ENCODE measurements at places on chromosomes 4 and X. TPM values are rescaled to one million over a fixed set of nuclear protein-coding genes. Genes with fewer than 3 reads are reported as not detected.

DNA sequence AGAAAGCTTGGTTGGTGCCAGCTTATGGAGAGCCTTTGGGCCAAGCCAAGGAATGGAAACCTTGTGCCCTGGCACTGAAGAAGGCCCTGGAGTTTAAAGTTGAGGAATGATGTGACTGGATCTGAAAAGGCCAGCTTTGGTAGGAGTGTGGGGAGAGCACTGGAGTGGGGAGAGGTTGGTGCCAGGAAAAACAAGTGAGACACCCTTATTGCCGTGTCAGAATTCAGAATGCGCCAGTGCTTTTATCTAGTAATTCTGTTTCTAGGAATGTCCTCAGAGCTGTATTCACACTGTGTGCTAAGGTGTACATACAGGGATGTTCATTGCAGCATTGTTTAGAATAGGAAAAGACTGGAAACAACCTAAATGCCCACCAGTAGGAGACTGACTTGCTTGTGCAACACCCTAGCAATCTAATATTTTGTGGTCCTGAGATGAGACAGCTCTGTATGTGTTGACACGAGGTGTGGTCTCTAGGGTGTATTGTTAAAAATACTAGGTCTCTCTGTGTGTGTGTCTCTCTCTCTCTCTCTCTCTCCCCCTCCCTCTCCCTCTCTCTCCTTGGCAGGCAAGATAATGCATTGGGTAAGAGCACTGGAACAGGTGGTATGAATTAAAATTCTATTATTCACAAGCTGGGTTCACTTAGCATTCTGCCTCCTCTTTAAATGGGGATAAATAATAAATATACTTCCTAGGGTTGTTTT lies 107.8 kb downstream of the GATB start:
- no peak for DNase-seq

DNA sequence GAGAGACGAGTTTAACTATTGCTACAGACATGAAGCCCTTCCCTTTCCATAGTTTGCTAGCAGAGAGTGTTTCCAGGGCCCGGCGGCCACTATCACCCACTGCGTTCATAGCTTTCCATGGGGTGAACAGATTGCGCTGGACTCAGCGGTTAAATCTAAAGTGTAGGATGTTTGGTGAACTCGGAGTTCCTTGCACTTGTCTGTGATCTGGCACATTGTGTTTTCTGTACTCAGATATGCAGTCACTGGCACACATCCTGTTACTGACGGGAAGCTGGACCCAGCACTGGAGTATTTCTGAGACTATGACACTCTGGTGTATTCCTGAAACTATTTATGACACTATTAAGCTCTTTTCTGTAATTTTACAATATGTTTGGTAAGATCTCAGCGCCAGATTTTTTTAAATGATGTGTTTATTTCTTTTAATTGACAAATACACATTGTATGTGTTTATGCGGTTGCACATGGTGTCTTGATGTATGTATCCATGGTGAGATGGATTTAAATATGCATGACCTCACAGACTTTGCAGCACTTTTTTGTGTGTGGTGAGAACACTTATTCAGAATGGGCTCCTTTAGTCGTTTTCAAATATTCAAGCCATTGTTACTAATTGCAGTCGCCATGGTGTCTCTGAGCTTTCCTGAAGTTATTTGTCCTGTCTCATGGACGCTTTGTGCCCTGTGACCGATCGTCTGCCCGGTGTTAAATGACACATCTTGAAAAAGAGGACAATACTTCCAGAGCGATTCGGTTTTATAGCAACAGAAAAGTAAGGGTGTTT lies 14.1 kb downstream of the CD99 start:
- DNase-seq, result peak; percentile 81

GRCh38 chr4:53601251-53601764 lies 10.0 kb upstream of the LNX1 start:
- DNase-seq, result no peak

DNA sequence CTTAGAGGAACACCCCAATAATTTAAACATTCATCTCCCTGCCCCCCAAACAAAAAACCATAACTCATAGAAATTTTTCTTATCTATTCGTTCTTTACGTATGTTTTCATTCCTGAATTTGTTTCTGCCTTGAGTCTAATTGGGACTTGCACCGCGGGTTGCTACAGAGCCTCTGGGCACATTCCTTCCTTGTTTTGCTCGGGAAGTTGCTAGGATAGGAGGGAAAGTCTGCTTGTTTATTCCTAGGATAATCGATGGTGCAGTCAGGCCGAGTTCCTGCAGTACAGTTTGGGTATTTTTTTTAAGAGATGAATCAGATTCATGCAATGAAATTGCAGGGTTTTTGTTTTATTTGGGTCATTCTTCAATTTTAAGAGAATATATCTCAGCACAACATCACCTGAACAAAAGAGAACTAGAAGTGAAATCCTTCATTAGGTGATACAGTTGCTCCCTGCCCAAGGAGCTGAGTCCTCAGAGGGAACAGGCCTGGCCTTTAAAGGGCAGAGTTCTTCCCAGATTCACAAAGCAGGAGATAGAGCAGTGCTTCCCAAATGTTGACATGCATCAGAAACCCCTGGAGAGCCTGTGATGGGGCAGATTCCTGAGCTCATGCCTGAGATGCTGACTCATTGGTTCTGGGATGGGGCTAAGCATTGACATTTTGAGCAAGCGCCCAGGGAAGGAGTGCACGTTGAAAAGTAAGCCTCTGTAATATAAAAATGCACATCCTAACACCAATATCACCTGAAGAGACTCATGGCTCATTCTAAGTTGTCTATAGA lies 114.9 kb upstream of the FAM9B start:
- no peak for DNase-seq

- DNase-seq, result no peak
Observed at GRCh38 chrX:13369256-13370030, 49.6 kb upstream of the ATXN3L start.

GRCh38 chr4:176533159-176533558 lies 213.4 kb downstream of the SPCS3 start:
- DNase-seq, result no peak

DNA sequence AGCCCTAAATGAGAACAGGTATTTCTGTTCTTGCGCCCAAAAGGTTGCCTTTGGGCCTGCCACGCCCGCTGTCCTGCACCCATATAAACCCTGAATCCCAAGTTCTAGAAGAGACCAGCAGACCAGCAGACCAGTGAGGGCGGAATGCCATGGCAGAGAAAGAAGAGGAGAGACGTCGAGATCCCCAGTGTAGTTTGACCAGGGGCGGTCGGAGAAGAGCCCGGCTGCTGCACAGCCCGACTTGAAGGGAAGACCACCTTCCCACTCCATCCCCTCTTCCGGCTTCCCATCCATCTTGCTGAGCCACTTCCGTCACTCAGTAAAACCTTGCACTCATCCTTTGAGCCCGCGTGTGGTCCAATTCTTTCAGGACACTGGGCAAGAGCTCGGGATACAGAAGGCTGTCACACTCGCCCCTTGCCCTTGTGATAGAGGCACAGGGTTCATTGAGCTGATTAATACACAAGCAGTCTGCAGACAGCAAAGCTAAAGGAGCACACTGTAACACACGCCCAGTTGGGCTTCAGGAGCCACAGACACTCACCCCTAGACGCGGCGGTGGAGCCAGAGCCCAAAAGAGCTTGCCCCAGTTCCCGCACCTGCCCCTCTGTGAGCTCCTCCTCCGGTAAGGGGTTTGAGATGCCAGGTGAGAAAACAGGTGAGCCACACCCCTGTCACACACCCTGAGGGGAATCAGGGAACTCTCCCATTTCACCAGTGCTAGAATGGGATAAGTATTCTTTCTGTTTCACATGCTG lies 230.8 kb downstream of the PCDH10 start:
- no peak for DNase-seq

GRCh38 chr4:38049545-38050170 lies 89.5 kb downstream of the PTTG2 start:
- no peak for DNase-seq

DNA sequence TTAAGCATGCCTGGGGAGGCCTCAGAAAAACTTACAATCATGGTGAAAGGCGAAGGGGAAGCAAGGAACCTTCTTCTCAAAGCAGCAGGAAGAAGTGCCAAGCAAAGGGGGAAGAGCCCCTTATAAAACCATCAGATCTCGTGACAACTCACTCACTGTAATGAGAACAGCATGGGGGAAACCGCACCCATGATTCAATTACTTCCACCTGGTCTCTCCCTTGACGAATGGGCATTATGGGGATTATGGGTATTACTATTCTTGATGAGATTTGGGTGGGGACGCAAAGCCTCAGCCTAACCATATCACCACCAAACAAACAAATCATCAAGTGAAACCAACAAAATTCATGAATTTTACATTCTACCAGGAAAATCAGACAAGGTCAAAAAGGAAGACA lies 76.7 kb upstream of the TAB3 start:
- no peak for DNase-seq

DNA sequence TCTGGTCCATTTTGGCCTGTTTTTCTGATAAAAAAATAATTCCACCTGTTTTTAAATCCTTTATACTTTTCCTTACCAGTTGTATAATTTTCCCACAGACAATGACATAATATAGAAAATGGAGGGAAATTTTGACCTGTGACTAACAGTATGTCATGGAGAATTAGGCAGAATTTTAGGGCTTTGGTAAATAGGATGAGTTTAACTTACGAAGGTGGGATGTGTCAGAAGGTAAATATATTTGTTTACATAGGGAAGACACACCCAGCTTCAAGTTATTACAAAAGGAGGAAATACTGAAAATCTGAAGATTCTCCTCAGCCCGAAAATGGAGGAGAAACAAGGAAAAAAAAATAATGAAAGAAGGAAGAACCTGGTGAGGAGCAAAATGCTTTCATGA lies 64.6 kb upstream of the PPP3CA start:
- no peak for DNase-seq

GRCh38 chr4:61320154-61320553 lies 120.0 kb downstream of the ADGRL3 start:
- no peak for DNase-seq

DNA sequence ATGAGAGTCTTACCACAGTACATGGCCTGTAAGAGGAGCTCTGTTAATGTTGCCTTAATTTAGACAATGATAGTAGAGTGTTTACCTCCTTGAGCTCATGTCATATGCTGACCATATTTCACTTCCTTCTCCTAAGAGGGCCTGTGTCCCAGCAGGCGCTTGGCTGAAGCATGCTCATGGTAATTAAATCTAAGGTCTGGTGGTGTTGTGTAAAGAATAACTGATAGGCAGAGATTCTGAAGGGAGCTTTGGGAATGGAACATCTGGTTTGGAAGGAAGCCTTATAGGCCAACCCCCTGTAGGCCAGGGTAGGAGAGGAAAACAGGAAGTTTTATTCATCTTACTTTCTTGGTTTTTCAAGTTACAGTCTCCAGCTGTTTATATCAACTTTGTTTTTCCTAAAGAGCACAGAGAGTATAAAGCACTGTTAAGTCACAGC lies 300.2 kb downstream of the USP46 start:
- DNase-seq, result no peak

GRCh38 chr4:8817813-8818062 lies 53.9 kb downstream of the HMX1 start:
- DNase-seq, result no peak

DNA sequence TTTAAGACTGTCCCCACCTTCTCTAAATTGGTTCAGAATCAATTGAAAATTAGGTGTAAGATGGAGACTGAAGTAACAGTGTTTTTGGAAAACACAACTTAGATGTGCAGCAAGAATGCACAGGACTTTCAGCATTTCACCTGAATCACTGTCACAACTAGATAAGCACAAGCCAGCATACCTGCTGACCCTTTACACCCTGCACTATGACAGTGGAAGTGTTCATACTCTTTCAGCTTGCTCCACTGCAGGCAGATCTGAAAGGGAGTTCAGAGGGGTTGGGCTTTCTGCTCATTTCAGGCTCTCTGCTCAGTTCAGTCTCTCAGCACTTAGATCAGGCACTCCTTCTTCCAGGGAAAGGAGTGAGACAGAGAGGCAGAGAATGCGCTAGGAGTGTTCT lies 22.8 kb downstream of the DCUN1D4 start:
- DNase-seq, result no peak

DNA sequence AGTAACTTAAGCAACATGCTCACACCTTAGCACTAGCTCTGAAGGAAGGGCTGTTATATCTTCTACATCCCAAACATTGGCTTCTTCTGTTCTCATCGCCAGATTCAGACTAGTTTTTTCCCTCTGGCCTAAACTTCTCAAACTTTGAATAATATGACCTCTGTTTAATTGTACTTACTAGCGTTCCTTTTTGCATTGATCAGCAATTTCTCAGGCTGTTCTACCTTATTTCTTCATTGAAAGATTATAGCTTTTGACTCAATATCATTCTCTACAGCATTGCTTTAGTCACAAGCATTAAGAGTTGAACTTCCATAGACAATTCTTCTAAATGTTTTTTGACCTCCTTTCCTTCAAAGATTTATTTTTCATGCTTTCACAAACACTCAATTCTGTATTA lies 659.2 kb downstream of the PCDH7 start:
- DNase-seq, result no peak

- DNase-seq, result no peak
Observed at GRCh38 chrX:74286950-74287740, 16.8 kb upstream of the ZCCHC13 start.

- DNase-seq, result no peak
Observed at GRCh38 chr4:26713563-26714151, 129.8 kb downstream of the TBC1D19 start.

DNA sequence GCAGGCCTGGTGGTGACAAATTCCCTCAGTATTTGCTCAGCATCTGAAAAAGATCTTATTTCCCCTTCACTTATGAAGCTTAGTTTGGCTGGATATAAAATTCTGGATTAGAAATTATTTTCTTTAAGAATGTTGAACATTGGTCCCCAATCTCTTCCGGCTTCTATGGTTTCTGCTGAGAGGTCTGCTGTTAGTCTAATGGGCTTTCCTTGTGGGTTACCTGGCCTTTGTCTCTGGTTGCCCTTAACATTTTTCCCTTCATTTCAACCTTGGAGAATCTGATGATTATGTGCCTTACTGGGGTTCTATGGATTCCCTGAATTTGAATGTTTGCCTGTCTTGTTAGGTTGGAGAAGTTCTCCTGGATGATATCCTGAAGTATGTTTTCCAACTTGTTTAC lies 17.4 kb upstream of the TMPRSS11F start:
- no peak for DNase-seq

- no peak for DNase-seq
Observed at GRCh38 chrX:97858592-97858991, 974.9 kb downstream of the RPA4 start.

Gene SPATA18
- 5.8 TPM for total RNA-seq

Gene DUSP21
- total RNA-seq, result not detected

Gene POU4F2
- not detected for total RNA-seq

Gene PNMA6A
- total RNA-seq, result 1.4 TPM

Gene UCHL1
- 31.0 TPM for total RNA-seq

Gene GLA
- total RNA-seq, result 24.2 TPM

Gene PAGE1
- total RNA-seq, result not detected

Gene SAGE1
- not detected for total RNA-seq

Gene OPN1MW
- not detected for total RNA-seq

Gene RRH
- 0.28 TPM for total RNA-seq

Gene HNRNPDL
- 202 TPM for total RNA-seq

Gene SRPK3
- 5.4 TPM for total RNA-seq

Gene CSN1S1
- total RNA-seq, result not detected

Gene ANKRD50
- 32.0 TPM for total RNA-seq

All from posterior vena cava (tissue), 2 donors.